ENCODE measurements at places on chromosomes 7 and 10.

- DNase-seq: no peak
Measured at GRCh38 chr10:128024426-128024825, 101.8 kb downstream of the MKI67 start.

DNA sequence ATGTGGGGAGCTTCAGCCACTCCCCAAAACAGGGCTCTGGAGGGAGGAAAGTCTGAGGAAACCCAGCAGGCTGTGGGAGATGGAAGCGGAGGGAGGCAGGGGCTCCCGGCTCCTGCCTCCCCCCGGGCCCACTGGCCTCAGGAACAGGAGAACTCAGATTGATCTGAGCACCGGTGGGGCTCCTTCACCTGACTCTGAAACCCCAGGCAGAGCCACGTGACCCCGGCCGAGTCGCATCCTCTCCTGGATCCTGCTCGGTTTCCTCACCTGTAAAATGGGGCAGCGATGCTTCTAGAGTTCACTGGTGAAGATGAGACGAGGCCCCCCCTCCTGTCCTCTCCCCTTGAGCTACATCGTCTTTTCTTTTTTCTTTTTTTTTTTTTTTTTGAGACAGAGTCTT is 33.6 kb downstream of the TCERG1L start:
- DNase-seq: no peak

- no peak for DNase-seq
Measured at GRCh38 chr7:105473163-105473562, 48.9 kb downstream of the PUS7 start.

GRCh38 chr10:61164458-61165160 is 220.6 kb upstream of the RHOBTB1 start:
- DNase-seq: peak; percentile 2

- DNase-seq: no peak
Measured at GRCh38 chr10:76037531-76038155, 606.2 kb downstream of the LRMDA start.

DNA sequence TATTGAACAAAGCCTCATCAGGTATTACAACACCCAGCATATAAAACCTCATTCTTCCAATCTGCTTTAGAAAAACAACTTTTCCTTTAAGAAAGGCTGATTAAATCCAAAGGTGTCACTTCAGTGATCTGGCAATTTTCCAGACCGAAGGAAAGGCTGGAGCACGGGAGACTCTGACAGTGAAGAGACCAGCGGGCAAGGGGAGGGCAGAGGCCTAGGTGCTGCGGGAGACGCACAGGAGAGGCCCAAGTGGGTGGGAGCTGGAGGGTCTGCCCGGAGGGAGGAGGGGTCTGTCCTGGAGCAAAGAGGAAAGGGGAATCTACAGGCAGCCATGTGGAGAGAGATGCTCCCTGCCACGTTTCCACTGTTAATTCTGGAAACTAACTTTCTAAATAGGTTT is 24.3 kb upstream of the PPP2R2D start:
- no peak for DNase-seq

DNA sequence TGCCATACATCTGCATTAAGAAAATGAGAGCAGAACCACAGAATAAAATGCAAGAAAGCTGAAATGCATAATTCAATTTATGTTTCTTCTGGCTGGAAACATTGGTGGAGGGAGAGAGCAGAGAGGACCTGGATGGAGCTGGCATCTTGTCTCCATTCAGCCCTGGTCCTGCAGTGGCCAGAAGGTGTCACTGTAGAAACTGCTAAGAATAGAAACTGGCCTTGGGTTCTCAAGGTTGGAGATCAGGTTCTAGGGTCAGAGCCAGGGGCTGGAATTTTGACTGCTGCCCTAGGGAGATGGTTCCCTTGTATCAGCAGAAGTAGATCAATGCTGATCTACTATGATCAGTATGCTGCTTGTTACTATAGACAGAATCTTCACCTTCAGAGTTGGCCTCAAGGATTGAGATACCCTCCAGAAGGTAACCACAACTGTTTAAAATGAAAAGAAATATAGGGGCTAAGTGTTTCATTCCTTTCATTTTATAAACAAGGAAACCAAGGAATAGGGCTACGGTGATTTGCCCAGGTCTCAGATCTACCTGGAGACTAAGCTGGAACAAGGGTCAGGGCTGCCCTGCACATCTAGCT is 13.1 kb downstream of the TAS2R41 start:
- DNase-seq: no peak

- DNase-seq: no peak
Measured at GRCh38 chr10:86592413-86592812, 61.9 kb upstream of the OPN4 start.

GRCh38 chr10:104037261-104037951 is 48.3 kb downstream of the COL17A1 start:
- DNase-seq: no peak

DNA sequence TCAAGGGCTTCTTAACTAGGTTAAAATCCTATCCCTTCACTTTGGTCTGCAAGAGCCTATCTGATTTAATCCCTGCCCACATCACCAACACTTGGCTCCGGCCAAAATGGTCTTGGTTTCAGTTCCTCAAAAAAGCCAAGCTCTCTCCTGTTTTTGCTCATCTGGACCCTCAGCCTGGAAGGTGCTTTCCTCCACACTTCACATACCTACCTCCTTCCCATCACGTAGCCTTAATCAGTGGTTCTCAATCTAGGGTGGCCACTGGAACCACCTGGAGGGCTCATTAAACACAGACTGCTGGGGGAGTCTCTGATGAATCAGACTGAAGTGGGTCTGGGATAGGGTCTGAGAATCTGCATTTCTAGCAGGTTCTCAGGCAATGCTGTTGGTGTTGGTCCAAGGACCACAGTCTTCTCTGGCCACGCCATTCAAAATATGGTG is 227.0 kb upstream of the AOAH start:
- DNase-seq: no peak

GRCh38 chr10:43193496-43194080 is 55.3 kb downstream of the CSGALNACT2 start:
- DNase-seq: no peak

DNA sequence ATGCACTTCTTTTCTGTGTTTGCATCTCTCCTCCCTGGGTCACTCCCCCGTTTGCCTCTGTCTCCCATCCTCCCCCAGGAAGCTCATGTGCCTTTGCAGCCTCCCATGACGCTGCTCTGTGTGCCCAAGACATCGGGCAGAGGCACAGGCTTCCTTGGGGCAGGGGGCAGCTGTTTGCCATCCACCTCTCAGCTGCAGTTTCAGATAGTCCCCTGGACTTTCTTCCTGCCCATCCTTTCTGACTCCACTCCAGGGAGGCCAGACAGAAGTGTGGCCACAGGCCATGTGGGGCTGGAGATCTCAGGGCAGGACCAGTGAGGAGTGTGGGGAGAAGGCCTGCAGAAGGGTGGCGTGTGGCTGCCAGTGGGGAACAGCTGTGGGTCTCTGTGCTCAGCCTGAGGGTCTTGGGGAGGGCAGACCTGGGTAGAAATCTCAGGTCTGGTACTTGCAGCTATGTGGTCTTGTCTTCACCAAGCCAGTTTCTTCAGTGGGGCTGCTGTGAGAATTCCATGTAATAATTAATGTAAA is 10.6 kb upstream of the SAMD8 start:
- no peak for DNase-seq

DNA sequence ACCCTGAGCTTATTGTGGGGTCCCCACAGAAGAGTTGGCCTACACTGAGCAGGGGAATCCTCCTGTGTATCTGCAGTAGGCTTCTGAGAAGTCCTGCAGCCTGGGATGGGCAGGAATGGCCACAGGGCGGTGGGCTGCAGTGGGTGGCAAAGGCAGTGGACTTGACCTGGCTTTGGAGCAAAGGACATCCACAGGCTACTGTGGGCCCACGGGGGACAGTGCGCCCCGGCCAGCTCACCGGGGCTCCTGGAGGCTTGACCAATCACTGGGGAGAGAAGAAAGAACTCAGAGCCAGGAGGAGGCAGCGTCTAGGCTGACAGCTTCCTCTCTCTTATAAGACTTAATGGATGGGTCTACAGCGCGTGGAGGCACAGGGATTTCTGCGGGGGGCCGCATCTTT is 488.8 kb upstream of the MGMT start:
- DNase-seq: no peak

- no peak for DNase-seq
Measured at GRCh38 chr7:1592299-1592871, 22.6 kb upstream of the PSMG3 start.

DNA sequence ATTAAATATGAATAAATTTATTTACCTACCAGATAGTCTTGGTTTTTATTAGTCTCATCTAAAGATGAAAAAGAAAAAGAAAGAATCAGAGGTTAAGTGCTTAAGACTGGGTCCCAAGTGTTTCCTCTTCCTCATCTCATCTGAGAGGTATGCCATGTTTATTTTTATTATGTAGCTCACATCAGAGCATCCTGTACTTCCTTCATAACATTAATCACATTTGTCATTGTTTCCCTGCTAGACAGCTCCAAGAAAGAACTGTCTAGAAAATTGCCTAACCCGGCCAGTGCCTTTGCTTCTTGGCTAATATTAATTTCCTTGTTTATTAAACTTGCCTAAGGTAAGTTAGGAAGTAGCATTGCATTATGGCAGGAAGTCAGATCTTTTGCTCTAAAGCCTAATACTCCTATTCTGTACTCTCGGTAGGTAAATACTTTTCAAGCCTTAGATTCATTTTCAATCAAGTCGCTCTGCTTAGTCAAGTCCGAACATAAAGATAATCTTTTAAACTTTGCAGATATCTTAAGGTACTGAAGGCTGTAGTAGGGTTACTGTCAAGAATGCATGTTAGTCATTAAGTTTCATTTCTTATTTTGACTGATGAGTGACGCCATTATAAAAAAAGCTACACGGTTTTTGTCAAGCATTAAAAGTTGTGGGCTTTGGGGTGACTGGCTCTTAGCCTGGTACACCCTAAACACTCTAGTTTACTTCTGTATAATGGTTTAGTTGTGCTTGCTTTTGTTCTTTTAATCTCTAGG is 47.4 kb downstream of the ZMYND11 start:
- DNase-seq: no peak

DNA sequence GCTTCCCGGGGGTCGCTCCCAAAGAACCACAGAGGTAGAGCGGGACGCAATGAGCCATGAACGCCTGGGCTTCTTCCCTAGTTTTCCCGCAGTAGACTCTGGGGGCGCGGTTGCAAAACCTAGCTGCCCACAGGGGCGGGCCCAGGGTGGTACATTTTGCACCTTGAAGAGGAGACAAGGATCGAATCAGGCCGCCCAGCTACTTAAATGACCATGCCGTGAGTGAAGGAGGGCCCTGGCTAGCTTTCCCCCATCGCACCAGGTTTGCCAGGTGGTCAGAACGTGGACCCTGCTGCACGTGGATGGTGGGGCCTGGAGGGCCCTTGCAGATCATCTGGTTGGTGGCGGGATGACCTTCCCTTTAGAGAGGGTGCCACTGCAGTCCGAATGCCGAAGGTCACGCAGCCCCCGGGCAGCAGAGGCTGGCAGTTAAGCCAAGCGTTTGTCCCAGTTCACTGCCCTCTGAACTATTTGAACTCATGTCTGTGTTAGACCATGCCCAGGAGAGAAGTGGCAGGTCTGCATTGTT is 604 bp upstream of the SHTN1 start:
- peak; percentile 55 for DNase-seq

DNA sequence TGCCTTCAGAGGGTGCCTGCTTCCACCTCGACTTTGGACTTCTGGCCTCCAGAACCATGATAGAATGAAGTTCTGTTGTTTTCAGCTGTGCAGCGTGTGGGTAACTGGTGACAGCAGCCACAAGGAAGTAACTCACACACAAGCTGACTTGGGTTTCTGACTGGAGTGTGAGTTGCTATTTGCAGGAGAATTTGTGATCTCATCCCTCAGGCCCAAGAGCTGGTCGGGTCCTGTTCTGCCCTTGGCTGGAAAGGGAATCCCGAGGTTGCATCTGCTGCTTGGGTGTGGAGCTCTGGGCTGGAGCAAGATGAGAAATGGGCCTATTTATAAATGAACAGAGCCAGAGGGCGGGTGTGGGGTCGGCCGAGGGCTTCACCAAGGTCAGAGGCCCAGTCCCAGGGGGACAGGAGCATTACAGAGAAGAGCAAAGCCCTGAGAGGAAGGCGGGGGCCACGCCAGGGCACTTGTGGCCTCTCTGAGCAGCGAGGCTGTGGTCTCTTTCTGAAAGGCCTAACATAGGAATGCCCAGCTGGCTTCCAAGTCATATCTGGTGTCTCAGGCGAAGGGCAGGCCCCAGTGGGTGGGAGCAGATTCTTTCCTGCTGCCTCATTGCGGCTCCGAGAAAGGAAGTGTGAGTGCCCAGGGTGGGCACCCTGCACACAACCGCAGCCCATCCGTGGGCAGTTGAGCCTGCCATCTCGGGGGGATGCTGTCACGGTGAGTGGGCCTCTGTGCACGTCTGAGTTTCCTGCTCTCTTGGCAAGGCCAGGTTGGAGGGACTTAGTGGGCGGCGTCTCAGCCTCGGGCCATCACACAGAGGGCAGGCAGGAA is 26.5 kb upstream of the C10orf71 start:
- DNase-seq: no peak

- DNase-seq: no peak
Measured at GRCh38 chr10:21289961-21290360, 235.5 kb downstream of the SKIDA1 start.

- DNase-seq: no peak
Measured at GRCh38 chr10:51301644-51302043, 227.4 kb downstream of the PRKG1 start.

- DNase-seq: no peak
Measured at GRCh38 chr10:102501201-102502028, 1.1 kb downstream of the ACTR1A start.

DNA sequence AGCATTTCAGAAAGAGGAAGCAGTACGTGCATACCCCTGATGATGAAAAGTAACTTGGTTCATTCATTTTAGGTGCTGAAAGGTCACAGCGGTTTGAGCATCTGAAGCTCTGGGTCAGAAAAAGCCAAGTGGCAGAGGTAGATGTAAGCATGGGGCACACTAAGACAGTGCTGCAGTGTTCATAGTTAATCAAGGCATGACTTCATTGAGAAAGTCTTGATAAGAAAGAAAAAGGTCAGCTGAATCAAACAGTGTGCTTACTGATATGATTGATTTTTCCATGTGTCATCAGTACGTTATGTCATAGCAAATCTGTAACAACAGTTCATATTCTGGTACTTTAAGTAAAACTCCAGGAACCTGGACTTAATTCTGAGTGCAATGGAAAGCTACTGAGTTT is 107.7 kb upstream of the PCLO start:
- DNase-seq: no peak

DNA sequence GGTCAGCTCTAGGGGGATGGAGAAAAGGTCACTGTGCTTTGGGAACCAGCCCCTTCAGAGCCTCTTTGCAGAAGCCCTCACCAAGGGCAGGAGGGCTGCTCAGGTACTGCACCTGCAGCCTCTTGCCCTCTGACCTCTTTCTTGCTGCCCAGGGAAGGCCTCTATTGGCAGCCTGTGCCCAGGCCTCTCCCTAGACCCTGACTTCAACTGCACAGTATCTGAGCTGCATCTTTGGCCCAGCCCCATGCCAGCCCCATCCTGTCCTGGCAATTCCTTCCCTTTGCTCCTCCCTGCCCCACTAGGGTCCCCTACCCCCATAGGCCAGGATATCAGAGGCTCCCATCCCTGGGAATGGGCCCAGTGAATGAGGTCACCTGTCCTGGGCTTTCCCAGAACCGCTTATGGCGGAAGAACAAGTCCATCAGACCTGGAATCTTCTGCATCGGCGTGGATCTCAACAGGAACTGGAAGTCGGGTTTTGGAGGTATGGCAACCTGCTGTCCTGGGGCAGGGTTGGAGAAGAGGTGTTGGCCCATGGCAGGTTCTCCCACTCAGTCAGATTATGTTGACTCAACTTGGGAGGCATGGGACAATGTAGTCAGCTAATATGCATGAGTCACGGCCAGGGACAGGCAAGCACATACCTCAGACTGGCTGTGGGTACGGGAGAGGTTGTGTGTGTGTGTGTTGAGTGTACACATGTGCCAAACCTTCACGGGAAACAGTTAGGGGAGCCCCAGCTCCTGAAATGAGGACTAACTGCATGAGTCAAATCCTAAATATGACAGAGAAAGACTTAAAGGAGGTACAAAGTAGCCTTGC is 17.1 kb upstream of the CPA1 start:
- no peak for DNase-seq
